Natural killer cell (primary cell): ENCODE measurements at places on chromosomes 3 and 15. TPM values are rescaled to one million over a fixed set of nuclear protein-coding genes. Genes with fewer than 3 reads are reported as not detected.

Gene CLDN16
- not detected for total RNA-seq

Gene GP9
- total RNA-seq, result 0.86 TPM

Gene OXTR
- total RNA-seq, result 0.33 TPM

Gene POLQ
- total RNA-seq, result 0.66 TPM

Gene TMEM108
- total RNA-seq, result not detected

Gene RPL29
- 819 TPM for total RNA-seq

Gene GOLGA8K
- 9.2 TPM for total RNA-seq

Gene OR5K2
- not detected for total RNA-seq

Gene SENP2
- 57.8 TPM for total RNA-seq

Gene RNF168
- total RNA-seq, result 42.0 TPM

Gene CYP8B1
- not detected for total RNA-seq

Gene RARB
- not detected for total RNA-seq

Gene ADAMTS17
- total RNA-seq, result 9.5 TPM

Gene ALG3
- 21.8 TPM for total RNA-seq

Gene CD96
- 166 TPM for total RNA-seq

Gene TFRC
- 111 TPM for total RNA-seq

Gene SAXO2
- total RNA-seq, result 0.83 TPM

Gene BSN
- total RNA-seq, result 0.33 TPM

Gene HIGD2B
- total RNA-seq, result 0.88 TPM

Gene C3orf20
- total RNA-seq, result not detected

Gene ARHGAP31
- total RNA-seq, result 8.4 TPM

Gene GPD1L
- total RNA-seq, result 35.3 TPM

Gene CTXN2
- not detected for total RNA-seq

Gene GOLGA8Q
- total RNA-seq, result 17.3 TPM

Gene CCDC13
- total RNA-seq, result 0.35 TPM

Gene TRIM71
- not detected for total RNA-seq

Gene KBTBD13
- total RNA-seq, result not detected

Gene FSD2
- not detected for total RNA-seq

Gene CCDC191
- total RNA-seq, result 6.4 TPM

Gene PLA2G4B
- 17.4 TPM for total RNA-seq

Gene LRRFIP2
- 86.1 TPM for total RNA-seq

Gene SOX2
- total RNA-seq, result not detected

Gene NME9
- not detected for total RNA-seq

Gene GOLGA8B
- total RNA-seq, result 183 TPM

Gene SYNM
- total RNA-seq, result 0.48 TPM

Gene SCAANT1
- total RNA-seq, result not detected

Gene MCF2L2
- 2.2 TPM for total RNA-seq

Gene APOD
- not detected for total RNA-seq

Gene TRMT10C
- total RNA-seq, result 19.0 TPM
